ENCODE measurements at places on chromosomes 12 and 14.

DNA sequence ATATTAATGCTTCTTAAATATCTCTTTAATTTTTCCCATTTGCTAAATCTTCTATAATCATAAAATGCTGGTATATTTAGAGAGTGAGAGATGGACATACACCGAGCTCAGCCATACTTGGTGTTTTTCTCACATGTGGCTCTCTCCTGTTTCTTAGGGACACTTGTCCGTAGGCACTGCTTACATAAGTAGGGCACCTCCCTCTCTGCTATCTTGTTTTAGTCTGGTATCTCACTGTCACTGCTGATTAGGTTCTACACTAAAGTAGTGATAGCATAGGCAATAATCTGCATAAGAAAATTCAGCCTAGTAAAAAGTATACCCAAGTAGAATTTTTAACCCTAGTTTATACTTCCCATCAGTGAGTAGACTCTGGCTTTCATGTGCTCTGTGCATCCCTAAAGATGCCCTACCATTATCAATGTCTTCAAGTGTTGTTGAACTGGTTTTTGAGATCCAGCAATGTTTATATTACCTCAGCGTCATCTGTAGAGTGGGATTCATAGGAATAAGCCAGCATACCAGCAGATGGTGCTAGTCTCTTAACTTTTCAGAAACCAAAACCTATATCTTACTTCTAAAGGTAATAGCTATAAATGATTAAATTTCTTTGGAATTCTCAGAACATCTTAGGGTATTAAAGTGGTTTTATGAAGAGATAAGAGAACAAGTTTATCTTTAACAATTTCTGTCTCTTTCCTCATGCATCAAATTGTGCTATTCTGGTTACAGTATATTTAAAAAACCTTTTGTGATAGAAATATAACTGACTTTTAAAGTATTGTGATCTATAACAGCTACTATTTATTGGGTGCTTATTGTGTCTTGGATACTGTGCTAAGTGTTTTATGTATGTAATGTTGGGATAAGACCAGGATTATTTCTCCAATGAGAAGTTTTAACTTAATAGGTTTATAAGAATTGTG lies 32.9 kb downstream of the ARID2 start:
- DNase-seq, result peak; percentile 52

DNA sequence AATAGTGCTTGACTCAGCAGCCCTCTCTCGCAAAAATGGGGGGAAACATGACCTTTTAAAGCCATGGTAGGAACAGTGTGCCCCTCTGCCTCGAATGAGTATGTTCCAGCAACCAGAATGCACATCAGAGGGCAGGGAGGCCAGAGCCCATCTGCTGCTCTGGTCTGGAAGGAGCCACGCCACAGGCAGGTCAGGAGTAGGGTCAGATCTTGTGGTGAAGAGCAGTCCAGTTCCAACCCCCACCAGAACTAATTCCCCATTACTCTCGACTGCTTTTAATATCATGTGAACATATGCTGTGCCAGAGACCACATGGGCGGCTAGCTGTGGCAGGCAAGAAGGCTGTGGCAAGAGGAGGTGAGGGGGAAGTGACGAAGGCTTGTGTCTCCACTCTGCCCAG lies 34.6 kb upstream of the TMX1 start:
- no peak for DNase-seq

DNA sequence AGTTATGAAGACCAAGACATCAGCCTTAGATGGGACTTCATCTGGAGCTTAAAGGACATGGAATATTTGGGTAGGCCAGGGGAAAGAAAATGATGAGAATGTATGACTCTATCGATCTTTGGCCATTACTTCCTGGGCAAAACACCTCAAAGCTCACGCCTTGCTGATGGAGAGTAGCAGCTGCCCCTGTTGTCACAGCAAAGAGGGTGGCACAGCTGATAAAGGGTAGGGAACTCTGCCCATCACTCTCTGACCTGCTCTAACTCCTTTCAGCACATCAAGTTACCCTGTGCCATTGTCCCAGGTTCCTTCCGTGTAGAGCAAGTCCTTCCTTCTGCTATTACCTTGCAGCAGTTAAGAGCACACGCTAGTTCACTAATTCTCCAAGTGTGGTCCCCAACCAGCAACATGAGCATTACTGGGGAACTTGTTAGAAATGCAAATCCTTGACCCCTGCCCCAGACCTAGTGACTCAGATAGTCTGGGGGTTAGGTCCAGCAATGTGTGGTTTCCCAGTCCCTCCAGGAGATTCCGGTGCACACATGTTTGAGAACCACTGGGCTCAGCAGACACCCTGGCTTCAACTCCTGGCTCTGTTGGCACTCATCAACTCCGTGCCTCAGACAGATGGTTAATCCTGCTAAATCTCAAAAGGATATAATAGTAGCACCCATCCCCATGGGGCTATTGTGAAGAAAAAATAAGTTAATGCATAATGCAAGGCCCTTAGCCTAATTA lies 93.7 kb upstream of the EEA1 start:
- peak; percentile 19 for DNase-seq

DNA sequence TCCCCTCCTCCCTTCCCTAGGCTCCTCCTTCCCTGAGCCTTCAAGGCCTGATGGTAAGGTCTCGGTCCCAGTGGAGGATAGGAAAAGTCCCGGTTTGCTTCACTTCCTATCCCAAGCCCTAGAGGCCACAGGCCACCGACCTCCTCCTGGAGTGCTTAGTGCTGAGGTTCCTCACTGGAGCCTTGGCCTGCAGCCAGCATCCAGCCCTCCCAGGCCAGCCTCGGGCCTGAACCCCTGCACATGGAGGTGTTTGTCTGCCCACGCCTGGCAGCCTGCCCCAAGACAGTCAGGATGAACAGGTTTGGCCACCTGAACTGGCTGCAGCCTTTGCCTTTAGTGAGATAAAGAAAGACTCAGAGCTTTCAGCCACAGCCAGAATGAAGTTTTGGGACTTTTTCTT lies 15.8 kb upstream of the KRT7 start:
- peak; percentile 91 for DNase-seq

- DNase-seq, result no peak
These were observed 314.9 kb downstream of the NUAK1 start for GRCh38 chr12:105823810-105824209.

GRCh38 chr12:110661337-110661972 lies 27.5 kb downstream of the HVCN1 start:
- no peak for DNase-seq

GRCh38 chr14:34063470-34064164 lies 112.7 kb upstream of the EGLN3 start:
- DNase-seq, result no peak

DNA sequence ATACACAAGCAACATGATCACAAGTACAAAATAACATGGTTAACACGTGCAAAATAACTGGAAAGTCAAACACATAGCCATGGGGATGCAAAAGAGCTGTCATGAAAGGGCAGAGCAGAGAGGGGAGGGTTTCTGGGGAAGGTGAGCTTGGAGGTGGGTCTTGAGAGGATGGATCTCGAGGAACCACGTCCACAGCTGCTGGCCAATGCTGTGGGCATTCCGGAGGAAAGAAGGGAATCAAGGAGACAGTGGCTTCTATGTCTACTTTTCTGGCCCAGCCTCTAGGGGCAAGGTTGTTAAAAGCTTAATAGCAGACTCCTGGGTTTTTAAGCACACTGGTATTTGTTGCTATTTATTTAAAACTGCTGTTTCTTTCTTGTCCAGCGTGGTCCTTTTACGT lies 8.4 kb upstream of the MYH7 start:
- no peak for DNase-seq

- no peak for DNase-seq
These were observed 954 bp upstream of the CALCOCO1 start for GRCh38 chr12:53728206-53728605.

DNA sequence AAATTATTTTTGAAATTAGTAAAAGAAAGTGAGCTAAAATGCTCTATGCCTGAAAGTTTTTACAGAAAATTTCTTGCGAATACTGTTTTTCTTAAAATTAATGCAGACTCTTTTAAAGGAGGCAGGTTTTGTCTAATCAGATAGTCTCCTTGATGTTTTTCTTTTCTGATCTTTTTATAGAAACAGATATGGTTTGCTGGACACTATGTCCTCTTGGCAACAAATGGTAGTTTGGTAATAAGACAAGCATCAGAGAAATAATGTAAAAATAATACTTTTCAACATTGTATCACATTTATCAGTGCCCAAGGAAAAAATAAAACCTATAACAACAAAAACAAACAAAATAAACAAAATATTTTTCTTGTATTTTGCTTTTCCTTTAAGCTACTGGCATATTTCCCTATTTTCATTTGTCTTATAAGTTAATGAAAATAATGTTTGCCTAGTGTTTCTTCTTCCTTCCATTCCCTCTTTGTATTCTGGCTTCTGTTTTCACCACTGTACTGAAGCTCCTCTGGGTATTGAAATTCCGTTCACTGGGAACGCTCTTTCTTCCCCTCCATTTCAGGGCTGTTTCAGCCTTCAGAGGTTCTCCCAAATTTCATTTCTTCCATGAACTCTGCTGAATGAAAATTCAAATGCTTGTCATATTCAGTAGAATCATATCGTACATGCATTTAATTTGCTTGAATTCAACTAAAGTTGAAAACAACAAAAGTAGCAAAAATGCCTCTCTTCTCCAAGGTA lies 115.3 kb downstream of the TRMT5 start:
- DNase-seq, result no peak

DNA sequence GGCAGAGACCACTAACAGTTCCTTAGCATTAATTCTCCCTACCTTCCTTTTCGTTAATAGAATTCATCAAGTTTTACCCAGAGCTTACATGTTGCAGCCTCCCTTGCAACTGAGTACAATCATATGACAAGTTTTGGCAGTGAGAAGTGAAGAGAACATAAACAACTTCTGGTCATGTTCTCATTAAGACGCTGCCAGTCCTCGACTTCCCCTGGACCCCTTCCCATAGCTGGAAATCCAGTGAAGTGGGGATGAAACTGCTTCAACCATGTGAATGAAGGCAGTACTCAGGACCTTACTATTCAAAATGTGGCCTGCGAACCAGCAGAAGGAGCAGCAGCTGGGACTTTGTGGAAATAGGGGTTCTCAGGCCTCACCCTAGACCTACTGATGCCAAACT lies 133.9 kb downstream of the SPTSSA start:
- DNase-seq, result no peak

DNA sequence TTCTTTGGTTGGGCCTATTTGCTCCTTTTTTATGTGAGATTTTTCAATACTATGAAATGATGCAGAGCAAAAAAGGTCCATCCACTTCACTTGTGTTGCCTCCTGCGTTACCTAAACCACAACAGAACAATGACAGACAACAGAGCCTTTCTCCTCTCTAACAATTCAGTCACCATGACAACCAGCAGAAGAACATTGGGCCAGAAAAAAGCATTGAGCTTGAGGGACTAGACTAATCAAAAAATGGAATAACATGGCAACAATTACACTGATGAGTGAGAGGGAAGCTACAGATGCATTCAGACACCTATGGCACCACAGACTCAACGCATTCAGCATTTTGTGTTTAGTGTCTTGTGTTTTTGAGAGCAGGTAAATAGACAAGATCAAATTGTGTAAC lies 44.6 kb upstream of the PTCSC3 start:
- no peak for DNase-seq

GRCh38 chr14:41663473-41663850 lies 56.8 kb downstream of the LRFN5 start:
- peak; percentile 86 for DNase-seq

All from kidney tubule cell (primary cell).